ENCODE measurements at places on chromosomes 5 and 9.

DNA sequence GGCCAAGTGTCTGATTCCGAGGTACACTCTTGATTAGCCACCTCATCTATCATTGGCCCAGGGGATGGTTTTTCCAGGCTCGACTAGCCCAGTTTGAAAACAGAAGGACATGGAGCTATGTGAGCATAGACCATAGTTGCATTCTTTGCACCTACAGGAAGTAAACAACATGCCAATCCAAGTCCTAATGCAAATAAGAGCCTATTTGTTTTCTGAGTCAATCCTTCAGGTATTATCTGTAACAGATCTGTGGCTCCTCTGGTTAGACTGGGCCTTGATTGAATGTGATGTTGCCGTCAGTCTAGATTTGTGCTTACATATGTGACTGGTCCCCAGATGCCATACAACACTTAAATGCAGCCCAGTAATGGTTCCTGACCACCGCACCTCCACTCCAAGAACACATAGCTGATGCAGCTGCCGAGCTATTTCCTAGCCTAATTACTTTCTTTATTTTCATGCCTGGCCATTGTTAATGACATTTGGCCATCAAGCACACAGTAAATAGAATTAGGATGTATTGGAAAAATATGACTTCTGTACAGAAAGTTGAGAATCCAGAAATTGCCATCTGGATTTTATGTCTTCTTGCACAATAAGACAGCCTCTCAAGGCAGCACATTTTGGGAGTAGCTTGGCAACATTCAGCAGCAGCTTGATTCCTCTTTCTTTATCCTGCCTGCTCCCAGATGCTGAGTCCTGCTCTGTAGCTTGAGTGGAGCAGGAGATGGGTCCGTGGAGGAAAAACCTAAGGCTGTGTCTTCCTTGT lies 29.5 kb upstream of the ARHGAP26 start:
- no peak for DNase-seq
- H3K27me3 ChIP-seq = no peaks in the 10 kb centered on the region
- H3K4me3 ChIP-seq = no peak overlapping the region
- H3K27ac ChIP-seq = no peak overlapping the region

GRCh38 chr9:123447934-123448646 lies 92.1 kb downstream of the CRB2 start:
- H3K36me3 ChIP-seq = peaks cover 14% of the 10 kb centered on the region
- H3K27me3 ChIP-seq = no peaks in the 10 kb centered on the region
- H3K4me1 ChIP-seq = no peaks in the 10 kb centered on the region

DNA sequence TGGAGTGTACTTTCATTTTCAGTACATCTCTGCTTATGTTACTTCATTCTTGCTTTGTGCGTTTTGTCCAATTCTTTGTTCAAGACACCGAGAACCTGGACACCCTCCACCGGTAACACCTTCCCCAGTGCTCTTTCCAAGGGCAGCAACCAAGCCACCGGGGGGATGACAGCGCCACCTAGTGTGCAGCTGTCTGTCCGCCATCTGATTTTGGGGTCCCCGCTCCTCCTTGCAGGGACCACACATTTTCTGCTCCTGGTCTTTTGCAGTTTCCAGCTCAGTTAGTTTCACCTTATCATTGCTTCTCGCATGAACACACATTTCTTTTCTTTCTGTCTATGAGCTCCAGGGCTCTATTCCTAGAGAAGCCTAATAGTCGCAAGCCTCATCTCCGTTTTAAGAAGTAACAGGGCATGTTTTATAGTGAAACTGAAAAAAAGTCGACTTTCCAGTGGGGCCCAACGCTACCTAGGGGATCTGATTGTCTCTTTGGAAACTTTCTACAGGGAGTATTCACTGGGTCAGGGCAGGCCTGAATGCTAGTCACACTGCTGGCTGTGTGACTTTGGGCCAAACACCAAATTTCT lies 152.1 kb downstream of the FSTL4 start:
- no peaks in the 10 kb centered on the region for H3K4me1 ChIP-seq
- peaks cover under 1% of the 10 kb centered on the region for H3K27me3 ChIP-seq
- H3K4me3 ChIP-seq = no peak overlapping the region
- no peak for DNase-seq

GRCh38 chr9:134289241-134289875 lies 36.9 kb upstream of the RXRA start:
- H3K4me3 ChIP-seq = no peak overlapping the region
- no peaks in the 10 kb centered on the region for H3K36me3 ChIP-seq
- no peak for DNase-seq

DNA sequence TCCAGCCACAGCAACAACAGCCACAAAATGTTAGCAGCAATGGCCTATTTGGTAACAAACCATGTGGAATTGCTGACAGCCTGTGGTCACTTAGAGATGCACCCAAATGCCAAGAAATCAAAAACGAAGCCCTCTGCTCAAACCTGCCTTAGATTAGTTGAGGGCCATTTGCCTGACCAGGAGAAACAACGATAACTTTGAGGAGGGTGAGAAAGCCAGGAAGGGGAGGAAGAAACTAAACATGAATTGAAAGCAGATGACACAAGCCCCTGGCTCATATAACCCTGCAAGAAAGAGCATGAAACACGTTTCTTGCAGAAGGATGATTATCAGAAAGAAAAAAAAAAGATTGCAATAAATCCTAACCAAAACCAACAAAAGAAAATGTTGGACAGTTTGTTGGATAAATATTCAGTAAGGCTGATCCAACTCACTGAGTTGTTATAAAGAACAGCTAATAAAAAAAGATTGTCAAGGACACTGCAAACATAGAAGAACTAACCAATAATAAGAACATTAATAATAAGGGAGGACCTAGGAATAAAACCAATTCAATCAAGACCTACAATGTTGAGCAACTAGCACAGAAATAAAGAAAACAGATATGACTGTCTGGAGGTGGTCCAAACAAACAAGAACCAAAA lies 140.5 kb upstream of the SLC30A5 start:
- no peak for DNase-seq
- H3K4me1 ChIP-seq = peaks cover 11% of the 10 kb centered on the region
- no peaks in the 10 kb centered on the region for H3K27me3 ChIP-seq
- H3K27ac ChIP-seq = no peak overlapping the region
- H3K36me3 ChIP-seq = no peaks in the 10 kb centered on the region

- no peaks in the 10 kb centered on the region for H3K4me1 ChIP-seq
- H3K27me3 ChIP-seq = no peaks in the 10 kb centered on the region
- no peak for DNase-seq
Measured at GRCh38 chr9:81804306-81804705, 115.0 kb upstream of the TLE1 start.

DNA sequence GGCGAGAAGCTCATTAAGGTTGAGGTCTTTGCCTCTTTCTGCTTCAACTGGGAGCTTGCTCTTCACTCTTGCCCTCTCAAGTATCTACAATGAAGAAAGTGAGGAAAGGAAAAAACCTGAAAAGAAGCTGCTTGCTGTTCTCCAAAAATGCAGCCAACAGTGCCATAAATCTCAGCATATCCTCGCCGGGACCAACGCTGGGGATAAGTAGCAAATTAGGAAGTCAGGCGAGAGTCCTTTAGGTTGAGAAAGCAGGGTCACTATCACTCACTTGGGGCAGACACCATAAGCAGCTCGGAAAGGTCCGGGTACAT lies 399 bp downstream of the NUP155 start:
- H3K4me1 ChIP-seq = peaks cover 23% of the 10 kb centered on the region
- H3K27ac ChIP-seq = peak overlapping the region; percentile 79
- no peaks in the 10 kb centered on the region for H3K27me3 ChIP-seq
- DNase-seq = peak; percentile 24
- no peaks in the 10 kb centered on the region for H3K36me3 ChIP-seq
- peak overlapping the region; percentile 71 for H3K4me3 ChIP-seq

DNA sequence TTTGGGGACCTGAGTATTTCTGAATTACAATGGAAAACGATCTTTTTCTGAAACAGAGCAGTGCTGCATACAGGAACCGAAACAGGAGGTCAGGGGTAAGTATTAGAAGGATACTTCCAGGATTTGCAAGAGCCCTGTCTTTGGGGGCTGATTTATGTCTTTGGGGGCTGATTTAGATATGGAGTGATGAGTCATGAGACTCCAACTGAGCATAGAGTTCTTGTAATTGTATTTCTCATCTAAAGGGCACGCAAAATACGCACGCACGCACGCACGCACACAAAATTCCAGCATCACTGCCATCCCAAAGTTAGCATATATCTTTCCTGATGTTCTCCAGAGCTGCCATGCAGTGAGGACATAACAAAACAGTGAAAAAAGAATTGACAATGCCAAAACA lies 414.8 kb upstream of the CCNH start:
- H3K4me3 ChIP-seq = no peak overlapping the region
- no peak for DNase-seq
- no peaks in the 10 kb centered on the region for H3K27me3 ChIP-seq

GRCh38 chr5:115873392-115873791 lies 31.7 kb downstream of the AP3S1 start:
- H3K27me3 ChIP-seq = no peaks in the 10 kb centered on the region
- no peaks in the 10 kb centered on the region for H3K4me1 ChIP-seq
- H3K27ac ChIP-seq = no peak overlapping the region
- H3K4me3 ChIP-seq = no peak overlapping the region
- peaks cover 18% of the 10 kb centered on the region for H3K36me3 ChIP-seq
- no peak for DNase-seq

- peaks cover 9% of the 10 kb centered on the region for H3K4me1 ChIP-seq
- no peaks in the 10 kb centered on the region for H3K36me3 ChIP-seq
- no peak overlapping the region for H3K27ac ChIP-seq
- H3K4me3 ChIP-seq = no peak overlapping the region
- peaks cover 3% of the 10 kb centered on the region for H3K27me3 ChIP-seq
Measured at GRCh38 chr5:172701291-172701656, 60.2 kb downstream of the NEURL1B start.

Data from tibial artery (tissue), 4 donors.